ENCODE measurements at places on chromosomes 1 and 21. TPM values are rescaled to one million over a fixed set of nuclear protein-coding genes. Genes with fewer than 3 reads are reported as not detected.

The SH2D2A gene
- total RNA-seq, result 0.48 TPM

The HHIPL2 gene
- total RNA-seq, result not detected

The PLXNA2 gene
- 12.0 TPM for total RNA-seq

The BGLAP gene
- total RNA-seq, result not detected

The KCNN3 gene
- total RNA-seq, result 1.9 TPM

The RBM11 gene
- total RNA-seq, result not detected

The KCNC4 gene
- 3.1 TPM for total RNA-seq

The ELAVL4 gene
- 4.1 TPM for total RNA-seq

- DNase-seq, result peak; percentile 22
Observed at GRCh38 chr21:17441370-17441769, 71.5 kb upstream of the CXADR start.

GRCh38 chr21:35965699-35966098 lies 94.6 kb downstream of the SETD4 start:
- DNase-seq, result no peak

DNA sequence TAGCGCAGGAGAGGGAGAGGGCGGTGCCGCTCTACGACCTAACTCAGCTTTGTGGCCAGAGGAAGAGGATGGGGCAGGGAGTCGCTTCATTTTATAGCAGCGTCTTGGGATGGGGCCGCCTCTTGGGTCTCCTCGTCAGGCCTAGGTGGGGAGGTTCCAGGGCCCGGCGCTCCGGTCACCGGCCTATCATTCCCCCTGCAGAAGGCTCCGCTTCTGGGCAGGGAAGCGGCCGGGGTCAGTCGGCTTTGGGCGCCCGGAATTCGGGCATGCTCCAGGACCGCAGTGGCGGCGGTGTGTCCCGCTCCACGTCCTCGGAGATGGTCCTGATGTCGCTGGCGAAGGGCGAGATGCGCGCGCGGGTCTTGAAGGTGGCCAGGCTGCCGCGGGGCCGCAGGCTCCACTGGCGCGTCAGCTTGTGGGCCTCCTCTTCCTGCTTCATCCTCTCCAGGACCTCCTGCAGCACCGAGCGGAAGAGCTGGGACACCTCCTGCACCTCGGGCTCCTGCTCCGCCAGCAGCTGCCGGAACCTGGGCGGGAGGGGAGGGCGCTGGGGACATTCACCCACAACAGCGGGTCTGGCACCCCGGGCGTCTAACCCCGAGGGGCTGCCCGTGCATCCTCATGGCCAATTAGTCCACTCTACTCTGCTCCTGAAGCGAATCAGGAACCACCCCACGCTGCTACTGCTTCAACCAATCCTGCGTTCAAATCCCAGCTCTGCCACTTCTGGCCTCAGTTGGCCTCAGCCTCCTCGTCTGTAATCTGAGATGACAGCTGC lies 13.0 kb downstream of the RD3 start:
- no peak for DNase-seq

DNA sequence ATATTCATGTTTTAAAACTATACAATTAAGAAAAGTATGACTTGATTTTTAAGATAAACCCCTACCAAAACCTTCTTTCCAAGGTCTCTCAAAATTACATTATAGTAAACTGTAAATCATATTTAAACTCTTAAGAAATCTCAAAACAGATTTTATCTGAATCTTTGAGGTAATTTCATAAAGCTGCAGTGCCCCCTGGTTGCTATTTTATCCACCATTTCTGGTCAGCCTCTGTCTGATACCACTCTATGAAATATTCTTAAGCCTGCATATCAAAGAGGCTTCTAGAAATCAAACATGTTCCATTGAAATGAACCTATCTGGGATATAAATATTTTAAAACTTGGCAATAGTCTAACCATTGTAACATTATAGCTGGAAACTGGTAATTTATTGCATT lies 317.3 kb downstream of the COL11A1 start:
- DNase-seq, result peak; percentile 42

DNA sequence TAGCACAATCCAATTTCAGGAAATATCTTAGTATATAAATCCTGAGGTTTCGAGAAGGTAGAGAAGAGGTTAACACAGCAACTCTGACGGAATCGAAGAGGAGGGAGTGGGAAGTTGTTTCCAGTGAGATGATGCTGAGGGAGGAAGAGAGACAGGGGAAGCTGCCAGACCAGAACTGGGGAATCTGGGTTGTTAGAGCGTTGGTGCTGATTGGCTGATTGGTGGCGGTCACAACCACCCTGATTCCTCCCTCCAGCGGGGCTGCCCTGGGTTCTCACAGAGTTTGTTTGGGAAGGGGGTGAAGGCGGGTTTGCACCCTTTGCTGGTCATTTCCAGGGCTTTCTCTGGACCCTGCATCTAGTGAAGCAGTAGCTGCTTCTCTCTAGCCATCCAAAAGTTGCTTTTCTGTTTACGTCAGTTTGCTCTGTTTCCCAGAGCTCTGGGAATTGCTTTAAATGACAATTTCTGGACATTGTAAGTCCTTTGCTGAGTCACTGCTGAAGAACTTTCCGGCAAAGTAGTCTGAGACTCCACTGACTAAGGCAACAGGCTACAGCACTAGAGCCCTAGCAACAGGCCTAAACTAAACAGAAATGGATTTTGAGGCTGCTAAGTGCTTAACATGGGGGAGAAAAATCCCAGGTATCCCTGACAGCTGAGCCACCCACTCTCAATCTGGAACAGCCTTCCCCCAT lies 90.1 kb downstream of the TENT5C start:
- DNase-seq, result peak; percentile 98

DNA sequence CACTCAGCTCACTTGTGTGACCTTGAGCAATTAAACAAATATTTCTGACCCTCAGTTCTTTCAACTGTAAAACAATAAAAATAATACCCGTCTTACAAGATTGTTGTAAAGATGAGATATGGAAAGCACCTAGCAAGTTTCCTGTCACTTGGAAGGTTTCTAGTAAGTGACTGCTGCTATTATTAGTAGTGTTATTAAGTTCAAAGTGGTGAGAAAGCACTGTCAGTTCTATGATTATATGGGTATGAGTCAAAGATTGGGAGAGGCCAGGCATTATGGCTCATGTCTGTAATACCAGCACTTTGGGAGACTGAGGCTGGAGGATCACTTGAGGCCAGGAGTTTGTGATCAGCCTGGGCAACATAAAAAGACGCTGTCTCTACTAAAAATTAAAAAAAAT lies 145.4 kb downstream of the C1orf21 start:
- DNase-seq, result no peak

DNA sequence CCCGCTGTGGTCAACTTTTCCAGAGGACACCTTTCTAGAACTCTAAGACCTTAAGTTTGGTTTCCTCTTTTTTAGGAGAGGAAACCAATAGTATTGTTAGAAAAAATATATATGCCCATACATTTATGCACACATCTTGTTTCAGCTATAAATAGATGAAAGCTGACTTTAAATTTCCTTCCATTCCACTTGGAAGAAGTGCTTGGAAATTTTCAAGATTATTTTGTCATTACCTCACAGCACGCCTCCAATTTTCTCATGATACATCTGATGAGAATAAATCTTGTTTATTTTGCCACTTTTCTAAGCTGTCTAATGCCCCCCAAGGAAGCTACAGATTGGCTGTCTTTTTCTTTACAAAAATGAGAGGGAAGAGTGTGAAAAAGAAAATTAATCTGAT lies 65.8 kb downstream of the NIBAN1 start:
- peak; percentile 34 for DNase-seq

- no peak for DNase-seq
Observed at GRCh38 chr1:150236614-150237100, 745 bp upstream of the ANP32E start.

DNA sequence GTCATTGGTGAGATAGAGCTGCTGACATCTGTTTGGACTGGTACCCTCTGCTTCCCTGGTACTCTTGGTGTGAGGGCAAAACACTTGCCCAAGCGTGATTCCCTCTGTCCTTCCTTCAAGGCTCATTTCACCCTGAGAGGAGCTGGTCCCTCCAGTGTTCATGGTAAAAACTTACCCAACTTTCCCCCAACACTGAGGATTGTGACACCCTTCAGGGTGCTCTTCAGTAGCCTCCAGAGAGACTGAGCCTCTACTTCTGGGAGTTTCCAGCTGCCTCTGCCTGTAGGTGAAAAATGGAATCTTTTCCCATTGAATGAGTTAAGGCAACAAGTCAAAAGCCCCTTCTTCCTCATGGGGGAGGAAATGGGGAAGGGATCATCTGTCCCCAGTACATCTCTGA lies 9.6 kb downstream of the CCDC190 start:
- DNase-seq, result no peak

DNA sequence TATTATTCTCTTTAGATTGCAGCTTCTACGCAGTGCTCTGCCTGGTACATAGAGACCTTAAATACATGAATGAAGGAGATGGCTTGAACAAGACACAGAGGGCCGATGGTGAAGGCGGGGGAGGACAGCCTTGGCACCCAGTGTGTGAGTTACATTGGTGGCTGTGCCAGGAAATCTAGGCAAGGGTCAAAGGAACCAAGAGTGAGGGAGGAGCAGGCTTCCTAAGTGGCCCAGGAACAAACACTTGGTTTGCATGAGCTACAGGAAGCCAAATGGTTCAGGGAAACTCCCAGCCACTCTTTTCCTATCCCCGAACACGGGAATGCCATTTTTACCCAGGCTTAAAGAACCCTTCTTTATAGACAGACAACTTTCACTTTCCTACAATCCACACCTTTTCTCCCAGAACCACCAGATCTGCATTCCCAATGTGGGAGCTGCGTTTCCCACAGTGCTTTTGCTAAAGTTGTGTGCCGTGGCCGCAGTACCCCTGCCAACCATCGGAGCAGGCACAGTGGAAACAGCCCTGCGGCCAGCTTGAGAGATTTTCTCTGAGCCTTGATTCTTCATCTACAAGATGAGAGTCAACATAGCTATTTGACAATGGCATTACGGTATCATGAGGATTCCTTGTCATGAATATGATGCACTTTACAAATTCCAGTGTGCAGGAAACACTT lies 3.5 kb upstream of the CLEC20A start:
- DNase-seq, result no peak

- peak; percentile 67 for DNase-seq
Observed at GRCh38 chr1:108149796-108150467, 50.2 kb downstream of the SLC25A24 start.

- no peak for DNase-seq
Observed at GRCh38 chr1:150545486-150546032, 3.6 kb upstream of the ADAMTSL4 start.

DNA sequence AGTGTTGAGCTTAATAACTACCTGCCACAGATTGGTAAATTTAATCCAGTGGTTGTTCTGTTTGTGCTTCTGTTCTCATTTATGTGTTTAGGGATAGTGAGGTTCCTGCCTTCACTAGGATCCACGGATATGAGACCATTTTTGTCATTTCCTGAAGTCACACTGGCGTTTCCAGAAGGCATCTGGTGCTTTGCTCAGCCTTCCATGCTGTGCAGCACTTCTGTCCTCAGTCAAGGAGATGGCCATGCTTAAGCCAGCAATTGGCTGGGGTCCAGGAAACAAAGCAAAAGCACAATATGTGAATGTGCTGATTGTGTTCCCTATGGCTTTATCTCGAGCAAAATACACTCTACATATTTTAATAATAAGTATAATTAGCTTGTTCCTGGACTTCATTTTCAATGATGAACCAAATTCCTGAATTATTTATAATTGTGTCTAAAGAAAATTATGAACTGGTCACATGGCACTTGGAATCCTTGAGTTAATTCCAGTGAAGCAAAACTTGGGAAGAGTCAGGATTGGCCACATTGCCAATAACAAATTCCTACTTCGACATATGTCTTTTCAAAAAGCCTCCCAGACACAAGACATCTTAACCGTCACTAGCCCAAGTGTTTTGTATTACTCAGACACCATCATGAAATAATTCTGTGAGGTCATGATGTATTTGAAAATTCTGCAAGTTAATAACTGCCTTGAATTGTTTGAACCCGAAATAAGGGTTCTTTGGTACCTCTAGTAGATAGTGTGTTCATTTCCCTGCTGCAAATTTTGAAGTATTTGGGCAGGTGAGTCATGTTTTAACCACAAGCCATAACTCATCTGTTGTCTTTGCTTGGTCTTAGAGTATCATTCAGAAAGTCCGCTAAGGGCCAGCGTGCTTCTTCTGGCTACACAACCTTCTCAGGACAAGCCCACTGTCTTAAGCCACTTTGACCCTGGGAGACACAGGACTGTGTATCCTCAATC lies 412.4 kb downstream of the DISC1 start:
- DNase-seq, result no peak

DNA sequence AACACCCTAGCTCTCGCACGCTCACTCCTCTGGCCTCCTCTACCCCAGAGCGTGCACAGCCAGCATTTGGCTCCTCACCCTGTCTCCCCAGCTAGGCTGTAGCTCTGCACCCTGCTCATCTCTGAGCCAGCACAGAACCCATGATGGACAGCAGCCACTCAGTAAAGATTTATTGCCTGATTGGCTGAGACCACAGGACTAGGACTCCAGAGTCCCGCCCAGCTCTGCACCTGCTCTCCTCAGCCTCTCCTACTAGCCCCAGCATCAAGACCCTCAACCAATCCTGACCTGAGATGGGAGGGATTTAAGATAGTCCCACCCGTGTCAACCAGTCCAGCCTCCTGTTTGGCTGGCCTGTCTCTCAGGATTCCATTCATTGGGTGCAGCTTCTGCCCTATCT lies 9.3 kb downstream of the C1QB start:
- DNase-seq, result no peak

DNA sequence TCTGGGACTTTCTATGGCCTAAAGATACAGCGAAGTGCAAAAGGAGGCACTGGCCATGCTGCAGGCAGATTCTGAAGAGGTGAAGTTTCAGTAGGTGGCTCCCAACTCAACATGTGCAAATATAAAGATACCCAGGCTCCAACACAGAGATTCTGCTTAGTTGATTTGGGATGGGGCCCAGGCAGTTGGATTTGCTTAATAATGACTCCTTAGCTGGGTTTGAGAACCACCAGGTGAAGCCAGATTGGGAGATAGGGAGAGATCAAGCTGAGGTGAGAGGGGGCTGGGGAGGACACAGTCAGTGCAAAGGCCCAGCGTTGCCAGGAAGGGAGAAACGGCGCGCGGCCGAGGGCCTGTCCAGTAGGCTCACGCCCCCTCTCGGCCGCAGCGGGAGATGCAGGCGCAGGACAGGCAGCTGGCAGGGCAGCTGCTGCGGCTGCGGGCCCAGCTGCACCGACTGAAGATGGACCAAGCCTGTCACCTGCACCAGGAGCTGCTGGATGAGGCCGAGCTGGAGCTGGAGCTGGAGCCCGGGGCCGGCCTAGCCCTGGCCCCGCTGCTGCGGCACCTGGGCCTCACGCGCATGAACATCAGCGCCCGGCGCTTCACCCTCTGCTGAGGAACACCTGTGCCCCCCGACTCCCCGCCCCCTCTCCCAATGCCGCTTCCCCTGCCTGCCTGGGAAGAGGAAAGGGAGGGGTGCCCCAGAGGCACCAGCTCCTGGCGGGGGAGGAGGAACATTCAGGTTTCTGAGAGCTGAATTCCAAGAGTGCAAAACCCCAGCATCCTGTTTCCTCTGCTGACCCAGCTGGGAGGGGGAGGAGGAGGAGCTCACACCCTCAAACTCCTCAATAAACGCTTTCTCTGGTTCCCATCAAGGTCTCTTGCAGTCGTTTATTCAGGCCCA lies 1.2 kb downstream of the FAM167B start:
- peak; percentile 48 for DNase-seq

GRCh38 chr1:61005614-61006580 lies 76.5 kb upstream of the NFIA start:
- DNase-seq, result no peak

- no peak for DNase-seq
Observed at GRCh38 chr1:18463984-18464664, 16.6 kb upstream of the KLHDC7A start.

GRCh38 chr1:166165661-166166328 lies 1.0 kb downstream of the FAM78B start:
- DNase-seq, result peak; percentile 13

GRCh38 chr1:62288224-62288623 lies 31.0 kb downstream of the KANK4 start:
- no peak for DNase-seq
